CD4-positive, alpha-beta T cell treated with Interleukin-17A for 4 hours (primary cell): ENCODE measurements at places on chromosomes 1 and 21.

DNA sequence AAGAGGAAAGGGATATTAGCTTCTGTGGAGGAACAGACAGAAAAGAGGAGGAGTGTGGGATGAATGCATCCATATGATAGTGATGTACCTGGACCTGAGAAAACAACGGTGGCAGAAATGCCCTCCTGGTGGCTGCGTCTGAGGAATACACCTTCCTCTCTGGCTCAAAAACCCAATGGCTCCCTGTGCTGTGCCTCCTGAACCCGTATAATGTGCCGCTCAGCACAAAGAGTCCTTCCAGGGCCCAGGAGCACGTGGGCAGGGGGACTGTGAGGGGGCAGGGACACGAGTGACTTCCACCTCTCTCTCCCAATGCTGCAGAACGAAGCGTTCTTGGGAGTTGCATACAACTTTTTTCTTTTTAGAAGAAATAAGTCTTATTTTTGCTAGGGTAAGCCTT is 31.2 kb downstream of the IRF2BP2 start:
- no peak for DNase-seq

DNA sequence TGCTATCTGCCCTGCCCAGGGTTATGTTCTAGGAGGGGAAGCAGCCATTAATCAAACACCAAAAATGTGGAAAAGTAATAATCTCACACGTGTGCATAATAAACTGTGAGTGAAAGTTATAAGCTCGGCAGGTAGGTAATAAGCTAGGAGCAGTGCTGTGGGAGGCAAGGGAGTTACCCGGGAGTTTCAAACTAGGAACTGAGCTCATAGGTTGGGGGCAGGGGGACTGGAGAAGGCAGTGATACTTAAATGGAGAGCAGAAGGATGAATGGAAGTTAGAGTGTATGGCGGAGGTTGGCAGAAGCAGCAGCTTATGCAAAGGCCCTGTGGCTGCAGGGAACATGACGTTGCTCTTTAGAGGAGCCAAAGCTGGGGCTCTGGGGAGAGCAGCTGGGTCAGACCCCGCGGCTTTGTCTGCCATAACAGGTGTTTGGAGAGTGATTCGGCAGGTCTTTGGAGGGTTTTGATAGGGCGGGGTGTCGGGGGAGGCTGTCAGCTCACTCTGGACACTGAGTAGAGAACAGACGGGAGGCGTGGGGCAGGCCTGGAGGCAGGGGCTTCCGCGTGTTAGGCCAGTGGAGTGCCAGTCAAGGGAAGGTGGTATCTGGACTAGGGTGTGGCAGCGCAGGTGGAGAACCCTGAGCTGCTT is 20.0 kb downstream of the PTPRF start:
- no peak for DNase-seq

GRCh38 chr1:4344065-4344732 is 310.2 kb upstream of the AJAP1 start:
- DNase-seq: no peak

- DNase-seq: no peak
These were observed 34.0 kb downstream of the MEGF6 start for GRCh38 chr1:3577300-3577699.

DNA sequence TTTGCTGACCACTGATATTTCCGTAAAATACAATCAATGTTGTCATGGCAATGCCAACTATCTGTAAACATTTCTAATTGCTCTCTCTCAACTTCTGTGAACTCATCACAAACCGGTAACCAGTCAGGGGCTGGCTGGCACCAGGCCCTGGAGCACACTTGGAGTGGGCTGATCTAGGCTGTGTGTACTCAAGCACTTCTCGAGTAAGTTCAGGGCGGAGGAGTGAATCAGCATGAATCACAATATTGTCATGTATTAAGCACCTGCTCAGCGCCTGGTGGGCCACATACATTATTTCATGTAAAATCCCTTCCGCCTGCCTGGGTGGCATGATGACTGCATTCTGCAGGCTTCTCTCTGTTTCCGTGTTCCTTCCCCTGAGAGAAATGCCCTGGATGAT is 212.4 kb downstream of the FOXD2 start:
- DNase-seq: no peak
